A549 treated with dexamethasone at 1 μM for 4 hours (cell line): ENCODE measurements at places on chromosomes 7 and 10. TPM values are rescaled to one million over a fixed set of nuclear protein-coding genes. Genes with fewer than 3 reads are reported as not detected.

Gene ZPBP
- total RNA-seq: not detected in 5 replicates

Gene ASB10
- total RNA-seq: not detected in 5 replicates

Gene PAX4
- not detected in 5 replicates for total RNA-seq

Gene ADCY1
- total RNA-seq: 1.3 to 3.0 TPM (median 2.6 TPM) in 5 replicates

Gene FAM171A1
- 20.1 to 24.9 TPM (median 23.1 TPM) in 5 replicates for total RNA-seq

Gene PAPOLB
- not detected in 5 replicates for total RNA-seq

Gene SPDYE6
- total RNA-seq: not detected in 5 replicates

Gene GIMAP5
- 0.09 TPM in 2 of 5 replicates, not detected in the others for total RNA-seq

Gene ELFN1
- total RNA-seq: 0.24 to 0.37 TPM (median 0.33 TPM) in 5 replicates

Gene C10orf143
- total RNA-seq: 0.52 to 0.69 TPM (median 0.59 TPM) in 5 replicates

Gene ITGA8
- 0.01 TPM in 1 of 5 replicates, not detected in the others for total RNA-seq

Gene LRRC61
- 0.05 to 0.22 TPM (median 0.06 TPM) in 5 replicates for total RNA-seq

Gene CACNA2D1
- 6.0 to 14.6 TPM (median 10.4 TPM) in 5 replicates for total RNA-seq

Gene PDCD4
- 31.3 to 41.5 TPM (median 34.2 TPM) in 5 replicates for total RNA-seq

Gene TMEM213
- not detected in 5 replicates for total RNA-seq

Gene BTBD16
- total RNA-seq: 0.43 to 0.81 TPM (median 0.70 TPM) in 5 replicates

Gene PI4K2A
- 18.7 to 22.7 TPM (median 22.0 TPM) in 5 replicates for total RNA-seq

Gene OPALIN
- total RNA-seq: not detected in 5 replicates

Gene CNTNAP2
- total RNA-seq: 0.02 to 0.07 TPM (median 0.02 TPM) in 4 of 5 replicates, not detected in the other

Gene MGAM2
- total RNA-seq: 0.01 to 0.02 TPM in 2 of 5 replicates, not detected in the others

Gene SPDYE2
- total RNA-seq: not detected in 5 replicates
